AG04450 (cell line): ENCODE measurements at places on chromosomes 3 and 15.
A peak's percentile ranks its signal among the peaks of the same experiment; 100 is the strongest.

GRCh38 chr15:41480396-41481140, 13.1 kb upstream of the ITPKA start:
- DNase-seq: no peak

- DNase-seq: no peak
These were observed 111.7 kb upstream of the SMAD3 start for GRCh38 chr15:66953523-66954229.

DNA sequence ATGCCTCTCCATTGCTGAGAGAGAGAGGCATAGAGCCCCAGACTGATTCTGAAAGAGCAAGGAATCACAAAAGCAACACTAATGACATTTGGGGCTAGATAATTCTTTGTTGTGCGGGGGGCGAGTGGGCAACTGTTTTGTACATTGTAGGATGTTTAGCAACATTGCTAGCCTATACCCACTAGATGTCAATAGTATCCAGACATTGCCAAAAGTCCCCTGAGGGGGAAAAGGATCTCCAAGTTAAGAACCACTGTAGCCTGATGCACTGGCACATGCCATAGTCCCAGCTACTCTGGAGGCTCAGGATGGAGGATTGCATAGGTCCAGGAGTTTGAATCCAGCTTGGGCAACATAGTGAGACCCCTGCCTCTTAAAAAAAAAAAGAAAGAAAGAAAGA, 22.8 kb upstream of the GOLM2 start:
- DNase-seq: no peak

DNA sequence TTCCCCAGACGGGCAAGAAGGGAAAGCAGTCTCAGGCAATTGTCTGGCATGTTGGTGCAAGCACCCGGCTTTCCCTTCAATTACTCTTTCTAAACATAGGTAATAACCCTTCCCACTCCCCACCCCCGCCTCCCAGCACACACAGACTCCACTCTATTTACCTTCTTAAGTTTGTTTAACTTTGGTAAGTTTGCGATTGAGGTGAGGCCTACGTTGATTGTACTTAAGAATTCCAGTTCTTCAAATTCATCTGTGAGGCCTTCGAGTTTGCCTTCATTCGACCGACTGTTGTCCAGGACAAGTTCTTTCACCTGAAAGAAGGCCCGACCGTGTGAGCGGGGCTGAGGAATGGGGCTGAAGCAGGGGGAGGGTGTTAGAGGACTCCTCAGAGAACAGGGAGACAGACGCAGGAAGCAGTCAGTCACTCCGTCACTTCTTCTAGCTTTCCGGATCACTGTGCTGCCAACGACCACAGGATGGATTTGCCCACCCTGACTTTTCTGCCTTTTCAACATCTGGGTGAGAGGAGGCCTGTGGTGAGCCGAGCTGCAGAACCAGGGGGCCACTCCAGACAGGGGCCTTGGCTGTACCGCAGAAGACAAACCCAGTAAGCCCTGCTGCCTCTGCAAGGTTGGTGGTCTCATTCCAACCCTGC, 33.0 kb downstream of the ANP32A start:
- DNase-seq: no peak

DNA sequence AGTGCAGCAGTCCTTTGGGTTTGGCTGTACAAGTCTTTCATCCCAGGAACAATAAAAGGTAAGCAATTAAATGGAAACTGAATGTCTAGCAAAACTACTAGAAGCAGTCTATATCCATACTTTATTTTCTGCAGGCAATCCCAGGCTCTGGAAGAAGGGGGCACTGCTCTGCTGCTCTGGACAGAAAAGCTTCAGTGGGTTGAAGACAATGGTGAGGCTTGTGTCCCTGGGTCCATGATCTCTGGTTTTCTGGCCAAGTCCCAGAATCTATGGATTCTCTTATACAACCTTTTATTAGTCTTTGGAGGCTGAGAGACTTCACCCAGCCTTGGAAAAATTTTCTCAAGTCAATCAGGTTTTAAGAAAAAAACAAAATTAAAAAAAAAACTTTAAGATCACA, 35.6 kb downstream of the SCAP start:
- DNase-seq: no peak

DNA sequence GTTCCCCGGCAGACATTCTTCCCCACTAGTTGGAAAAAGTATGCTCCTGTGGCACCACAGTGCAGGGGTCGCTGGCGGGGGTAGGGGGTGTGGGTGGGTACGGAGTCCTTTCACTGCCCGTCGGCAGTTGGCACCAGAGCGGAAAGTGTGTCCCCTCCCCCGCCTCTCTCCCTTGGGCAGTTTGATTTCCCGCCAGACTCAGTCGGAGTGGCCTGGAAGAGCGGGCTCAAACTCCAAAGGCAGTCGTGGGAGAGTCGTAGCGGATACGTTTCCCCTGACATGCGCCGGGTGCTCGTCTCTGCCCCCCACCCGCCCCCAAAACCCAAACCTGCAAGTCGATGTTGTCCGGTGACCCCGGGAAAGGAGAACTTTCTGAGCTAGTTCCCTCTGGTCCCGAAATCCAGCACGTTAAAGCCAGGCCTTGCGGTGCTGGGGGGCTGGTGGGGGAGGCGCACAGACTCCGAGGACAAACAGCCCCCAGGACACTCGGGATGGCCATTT, 4.4 kb upstream of the FOXB1 start:
- no peak for DNase-seq

GRCh38 chr3:152399374-152399773, 130.6 kb downstream of the MBNL1 start:
- no peak for DNase-seq

DNA sequence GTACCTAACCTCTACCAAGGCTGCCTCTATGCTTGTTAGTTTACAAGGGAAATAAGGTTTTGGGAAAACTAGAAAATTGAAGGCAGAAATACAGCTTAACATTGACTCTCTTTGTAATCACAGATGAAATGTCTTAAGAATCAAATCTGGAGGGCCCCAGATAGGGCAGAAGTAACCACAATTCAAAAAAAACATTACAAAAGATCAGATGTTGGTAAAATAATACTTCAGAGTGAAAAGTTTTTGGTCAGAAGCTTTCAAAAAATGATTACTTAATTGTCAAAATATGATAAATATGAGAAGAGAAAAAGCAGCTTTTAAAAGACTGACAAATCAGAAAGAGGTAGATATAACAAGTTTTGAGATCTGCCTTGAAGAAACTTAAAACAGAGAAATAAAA, 425.1 kb upstream of the NECTIN3 start:
- no peak for DNase-seq

GRCh38 chr3:73121669-73122331, 60.3 kb downstream of the EBLN2 start:
- DNase-seq: no peak

- no peak for DNase-seq
These were observed 12.1 kb downstream of the PLCL2 start for GRCh38 chr3:16896820-16897219.

- peak; percentile 78 for DNase-seq
These were observed 46.5 kb upstream of the FSTL1 start for GRCh38 chr3:120497336-120497735.

- no peak for DNase-seq
These were observed 430.7 kb upstream of the RBMS3 start for GRCh38 chr3:28850186-28850585.

GRCh38 chr15:28169366-28169765, 70.3 kb upstream of the OCA2 start:
- DNase-seq: no peak

- DNase-seq: no peak
These were observed 1.5 kb upstream of the SPSB4 start for GRCh38 chr3:141049681-141050080.
